NCI-H510A (cell line): ENCODE measurements at places on chromosomes 2 and 18.

GRCh38 chr2:157777427-157777826 lies 98.7 kb downstream of the ACVR1 start:
- DNase-seq: no peak

DNA sequence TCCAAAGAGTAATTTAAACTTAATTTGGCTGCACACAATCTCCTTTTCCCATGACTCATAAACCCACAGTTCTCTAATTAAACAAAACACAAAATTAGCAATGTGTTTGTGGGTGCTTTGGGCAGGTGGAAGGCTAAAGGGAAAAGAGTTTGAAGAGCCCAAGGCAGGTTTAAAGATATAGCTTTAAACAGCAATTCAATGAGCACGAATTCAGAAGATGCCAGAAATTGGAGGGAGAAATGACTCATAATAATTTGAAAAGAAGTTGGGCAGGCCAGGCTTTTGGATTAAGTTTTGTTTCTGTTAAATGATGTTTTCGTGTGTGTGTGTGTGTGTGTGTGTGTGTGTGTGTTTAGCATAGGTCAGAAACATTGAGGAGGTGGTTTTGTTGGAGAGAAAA lies 594.8 kb upstream of the ZEB2 start:
- DNase-seq: no peak

- no peak for DNase-seq
These were observed 20.0 kb downstream of the ARL6IP6 start for GRCh38 chr2:152738438-152738837.

DNA sequence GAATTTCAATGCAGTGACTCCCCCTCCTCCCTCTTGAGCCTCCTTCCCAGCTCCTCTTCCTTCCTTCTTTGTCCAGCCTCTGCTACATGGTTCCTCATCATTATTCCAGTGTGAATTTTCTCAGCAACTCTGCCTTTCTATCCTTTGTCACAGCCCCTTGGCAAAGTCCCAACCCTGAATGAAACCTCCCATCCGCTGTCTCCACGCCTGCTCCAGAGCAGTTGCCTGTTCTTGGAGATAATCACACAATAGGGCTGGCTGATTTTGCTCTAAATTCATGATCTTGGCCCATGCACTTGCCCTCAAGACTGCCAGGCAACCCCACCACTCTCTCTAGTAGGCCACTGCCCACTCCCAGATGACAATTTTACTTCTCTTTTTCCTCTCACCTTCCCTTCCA lies 61.4 kb downstream of the BCL2L11 start:
- DNase-seq: no peak
